Karpas-422 (cell line): ENCODE measurements at places on chromosomes 16 and 17. TPM values are rescaled to one million over a fixed set of nuclear protein-coding genes. Genes with fewer than 3 reads are reported as not detected.

Gene PRAC2
- not detected in 2 replicates for total RNA-seq

DNA sequence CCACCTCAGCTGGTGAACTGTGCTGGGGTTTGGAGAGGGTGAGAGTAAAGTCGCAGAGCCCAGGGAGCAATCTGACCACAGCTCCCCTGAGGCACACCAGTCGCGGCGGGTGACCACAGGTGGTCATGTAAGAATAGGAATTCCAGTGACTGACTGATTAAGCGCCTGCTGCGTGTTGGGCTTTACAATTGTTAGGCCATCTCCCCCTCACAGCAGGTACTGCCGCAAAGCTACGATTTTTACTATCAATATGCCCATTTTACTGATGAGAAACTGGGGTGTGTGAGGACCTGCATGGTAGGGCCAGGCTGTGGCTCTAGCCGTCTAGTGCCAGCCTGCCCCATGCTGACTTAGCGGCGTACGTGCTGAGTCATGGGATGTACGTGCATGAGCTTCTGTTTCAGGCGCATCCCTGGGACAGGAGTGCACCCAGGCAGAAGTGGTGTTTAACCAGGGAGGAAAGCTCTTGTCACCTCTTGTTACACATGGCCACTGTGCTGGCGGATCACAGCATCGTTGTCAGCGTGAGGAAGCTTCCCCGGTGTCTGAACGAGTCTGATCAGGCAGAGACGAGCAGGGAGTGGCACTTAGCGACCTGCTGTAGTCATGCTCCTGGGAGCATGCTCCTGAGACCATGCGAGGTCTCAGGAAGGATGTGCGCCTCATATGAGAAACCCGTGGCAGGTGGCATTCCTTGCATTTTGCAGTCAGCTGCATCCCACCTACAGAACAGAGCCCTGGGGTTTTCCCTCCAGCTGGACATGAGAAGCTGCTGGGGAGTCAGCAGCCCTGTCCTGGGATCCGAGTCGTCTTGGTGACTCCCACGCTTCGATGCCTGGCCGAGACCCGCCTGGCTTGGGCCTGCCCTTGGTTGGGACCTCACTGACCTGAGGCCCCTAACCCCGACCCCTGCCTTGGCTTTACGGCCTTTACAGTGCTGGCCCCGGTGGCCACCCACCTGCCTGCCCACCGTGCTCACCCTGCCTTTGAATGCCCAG, 163.7 kb upstream of the CHMP6 start:
- DNase-seq: no peak

Gene SGF29
- 44.7 and 70.5 TPM in 2 replicates for total RNA-seq

Gene WFIKKN1
- total RNA-seq: 0.22 TPM in 1 of 2 replicates, not detected in the other

Gene TBC1D3K
- total RNA-seq: not detected in 2 replicates

GRCh38 chr16:1349951-1350350, 1.7 kb downstream of the TSR3 start:
- DNase-seq: no peak

- no peak for DNase-seq
These were observed 11.9 kb downstream of the TBKBP1 start for GRCh38 chr17:47705536-47706530.
